CD8-positive, alpha-beta T cell (primary cell): ENCODE measurements at places on chromosomes 12 and 14.
A peak's percentile ranks its signal among the peaks of the same experiment; 100 is the strongest.

DNA sequence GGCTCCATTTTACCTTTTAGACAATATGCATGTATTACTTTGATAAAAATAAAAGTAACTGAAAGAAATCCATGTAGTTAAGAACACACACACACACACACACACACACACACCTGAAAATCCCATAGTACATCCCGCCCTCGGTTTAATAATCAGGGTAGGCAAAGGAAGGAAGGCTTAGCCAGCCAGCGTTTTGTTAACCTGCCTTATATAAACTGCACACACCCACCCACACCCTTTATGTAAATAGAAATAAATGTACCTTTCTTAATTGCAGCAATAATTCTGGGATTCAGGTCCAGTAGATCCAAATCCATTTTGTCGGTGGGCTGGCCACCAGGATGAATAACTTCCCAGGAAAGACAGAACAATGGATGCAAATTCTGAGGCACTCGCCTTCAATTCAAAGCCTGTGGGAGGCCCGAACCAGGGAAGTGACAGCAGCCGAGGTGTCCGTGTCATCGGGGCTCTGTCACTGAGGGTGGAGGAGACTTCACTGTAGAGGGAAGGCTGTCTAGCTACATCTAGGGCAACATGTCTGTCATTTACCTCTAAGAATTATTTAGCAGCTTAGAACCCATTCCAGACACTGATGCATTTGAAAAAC is 4.4 kb downstream of the XRCC3 start:
- no peak for DNase-seq

DNA sequence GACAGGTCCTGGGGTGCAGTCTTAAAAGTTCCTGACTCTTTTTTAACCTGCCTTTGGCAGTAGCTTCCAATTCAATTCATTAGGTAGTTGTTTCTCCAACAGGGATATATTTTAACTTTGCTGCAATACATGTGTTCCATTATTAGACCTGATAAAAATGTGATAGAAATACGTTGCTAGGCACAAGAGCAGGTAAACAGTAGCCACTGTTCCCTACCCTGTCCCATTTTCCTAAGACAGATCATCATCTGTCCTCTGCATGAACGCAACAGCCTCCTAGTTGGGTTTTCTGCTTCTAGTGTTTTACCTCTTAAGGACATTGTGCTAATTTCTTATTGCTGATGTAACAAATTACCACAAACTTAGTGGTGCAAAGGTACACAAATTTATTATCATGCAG is 156.8 kb downstream of the SNAPC1 start:
- no peak for DNase-seq

- no peak for DNase-seq
Observed at GRCh38 chr14:41878321-41878720, 271.6 kb downstream of the LRFN5 start.

- no peak for DNase-seq
Observed at GRCh38 chr12:52360106-52360662, 7.1 kb downstream of the KRT85 start.

GRCh38 chr12:69442894-69443293 is 27.3 kb upstream of the FRS2 start:
- DNase-seq, result no peak

DNA sequence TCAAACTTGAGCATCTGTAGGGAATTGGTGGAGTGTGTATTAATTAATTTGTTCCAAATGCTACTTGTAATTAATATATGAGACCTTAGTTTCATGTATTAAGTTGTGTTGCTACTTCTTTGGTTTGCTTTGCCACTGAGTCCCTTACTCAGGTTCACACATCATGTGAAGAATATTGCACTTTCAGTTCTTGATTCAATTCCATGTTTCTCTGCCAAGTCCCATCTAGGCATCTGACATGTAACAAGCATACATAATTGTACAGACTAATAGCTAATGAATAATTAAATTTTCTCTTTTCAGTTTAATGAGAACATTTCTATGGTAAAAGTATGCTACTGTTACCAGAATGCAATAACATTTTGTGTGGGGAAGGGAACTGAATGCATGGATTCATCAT is 640.0 kb downstream of the TMTC2 start:
- no peak for DNase-seq

- peak; percentile 74 for DNase-seq
Observed at GRCh38 chr14:64636208-64636979, 67.8 kb upstream of the PLEKHG3 start.

GRCh38 chr14:65281991-65282895 is 130.3 kb upstream of the FUT8 start:
- DNase-seq, result peak; percentile 32

- no peak for DNase-seq
Observed at GRCh38 chr12:111046896-111047295, 126.5 kb upstream of the MYL2 start.

DNA sequence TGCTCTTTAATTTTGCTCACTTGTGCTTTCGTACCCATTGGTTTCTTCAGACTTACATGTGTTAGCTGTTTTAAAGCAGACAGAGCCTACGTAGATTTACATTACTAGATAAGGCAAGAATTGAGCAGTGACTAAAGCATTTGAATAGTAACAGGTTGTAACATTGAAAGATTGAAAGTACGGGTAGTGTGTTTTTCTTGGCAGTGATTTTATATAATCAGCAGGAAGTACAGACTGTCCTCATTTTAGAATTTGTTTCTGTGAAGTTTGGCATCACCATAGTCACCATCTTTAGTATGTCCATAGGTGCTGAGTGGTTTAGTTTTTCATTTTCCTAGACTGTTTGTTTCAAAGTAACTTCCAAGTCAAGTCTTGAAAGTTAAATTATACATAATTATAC is 14.0 kb downstream of the RTRAF start:
- DNase-seq, result no peak

DNA sequence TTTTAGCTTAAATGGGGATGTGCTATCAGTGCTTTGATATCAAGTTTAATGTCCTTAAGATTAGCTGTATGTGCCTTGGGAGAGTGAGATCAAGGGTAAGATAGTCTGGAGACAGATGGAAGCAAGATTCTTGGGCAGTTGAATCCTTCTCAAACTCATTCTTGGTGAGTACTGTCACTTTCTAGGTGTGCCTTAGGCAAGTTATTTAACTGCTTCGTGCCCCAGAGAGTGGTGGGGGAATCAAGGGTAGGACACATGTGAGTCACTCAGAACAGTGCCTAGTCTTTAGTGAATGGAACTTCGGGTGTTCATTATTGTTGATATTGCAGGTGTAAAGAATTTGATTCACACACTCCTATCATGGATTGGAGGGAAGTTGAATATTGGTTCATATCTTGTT is 803.7 kb downstream of the DIO2 start:
- no peak for DNase-seq

- DNase-seq, result no peak
Observed at GRCh38 chr14:70782361-70782760, 27.0 kb downstream of the MAP3K9 start.

DNA sequence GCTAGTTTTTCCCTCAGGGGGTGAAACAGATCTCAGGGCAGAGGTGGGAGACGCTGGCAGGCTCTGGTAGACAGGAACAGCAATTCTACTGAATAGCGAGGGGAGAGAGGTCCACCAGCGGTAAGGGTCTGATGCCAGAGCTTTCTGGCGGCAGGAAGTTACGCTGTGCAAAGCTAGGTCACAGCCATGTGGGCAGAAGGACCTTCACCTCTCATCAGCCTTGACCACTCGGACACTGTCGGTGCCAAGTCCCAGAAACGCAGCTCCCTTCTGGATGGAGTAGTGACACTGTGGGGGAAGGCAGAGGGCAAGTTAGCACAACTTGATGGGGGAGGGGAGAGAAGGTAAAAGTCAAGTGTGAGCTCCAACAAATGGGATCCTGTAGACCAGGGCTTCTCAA is 10.3 kb upstream of the ZNF740 start:
- DNase-seq, result no peak

DNA sequence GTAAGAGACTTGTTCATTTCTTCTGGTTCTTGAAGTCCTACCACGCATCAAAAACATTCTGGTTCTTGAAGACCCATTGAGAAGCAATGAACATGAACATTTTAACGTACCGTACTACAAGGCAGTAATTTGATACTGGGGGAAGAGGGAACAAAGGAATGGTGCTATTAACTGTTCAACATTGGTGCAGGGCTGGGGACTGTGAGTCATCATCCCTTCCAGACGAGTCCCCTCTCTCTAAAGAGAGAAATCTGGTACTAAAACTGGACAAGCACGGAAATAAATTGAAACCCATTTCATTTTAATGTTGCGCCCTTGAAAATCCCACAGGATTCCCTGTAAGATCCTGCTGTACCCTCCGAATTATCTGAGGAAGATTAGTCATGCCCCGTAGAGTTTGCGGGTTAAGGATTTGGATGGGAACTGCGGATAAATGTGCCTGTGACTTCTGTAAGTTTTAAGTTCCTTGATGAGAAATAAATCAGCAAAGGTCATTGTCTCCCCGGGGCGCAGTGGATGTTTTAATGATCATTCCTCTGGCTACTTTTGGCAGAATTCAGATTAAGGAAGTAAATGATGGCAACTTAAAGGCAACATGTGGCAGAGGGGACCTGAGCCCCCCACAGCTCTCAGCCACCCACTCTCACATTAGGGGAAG is 78.6 kb downstream of the KCNK13 start:
- DNase-seq, result no peak

DNA sequence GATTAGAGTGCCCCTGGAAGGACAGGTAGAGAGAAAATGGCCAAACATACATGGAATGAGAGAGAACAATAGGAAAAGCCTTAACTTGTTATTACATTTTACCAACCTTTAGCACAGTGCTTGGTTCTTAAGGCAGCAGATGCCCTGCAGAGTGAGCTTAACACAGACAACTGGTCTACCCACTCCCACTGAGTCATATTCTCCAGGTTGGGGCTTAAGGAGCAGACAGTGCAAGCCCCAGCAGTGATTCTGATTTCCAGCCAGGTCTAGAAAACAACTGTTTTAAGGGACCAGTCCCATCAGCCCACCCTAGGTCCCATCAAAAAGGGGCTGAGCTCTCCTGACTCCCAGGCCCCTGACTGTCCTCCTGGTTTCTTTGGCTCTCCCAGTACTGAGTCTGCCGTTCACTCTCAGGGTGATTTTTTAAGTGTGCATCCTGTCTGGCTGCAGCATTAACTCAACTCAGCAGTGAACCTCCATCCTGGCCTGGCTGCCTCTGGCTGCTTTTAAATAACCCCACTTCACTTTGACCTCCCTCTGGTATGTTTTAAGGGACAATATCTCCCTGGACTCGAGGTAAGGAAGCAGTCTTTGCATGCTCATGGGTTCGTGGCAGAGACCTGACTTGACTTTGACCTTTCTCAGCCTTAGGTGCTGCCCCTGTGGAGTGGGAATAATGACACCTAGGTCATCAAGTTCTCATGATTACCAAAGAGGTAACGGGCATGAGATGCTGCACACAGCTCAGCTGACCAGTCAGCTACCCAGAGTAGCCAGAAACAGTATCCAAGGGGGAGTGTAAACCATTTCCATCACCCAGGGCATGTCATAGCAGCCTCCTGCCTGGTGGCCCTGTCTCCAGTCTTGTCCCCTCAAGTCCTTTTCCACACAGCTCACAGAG is 210.7 kb upstream of the PWP1 start:
- DNase-seq, result no peak

DNA sequence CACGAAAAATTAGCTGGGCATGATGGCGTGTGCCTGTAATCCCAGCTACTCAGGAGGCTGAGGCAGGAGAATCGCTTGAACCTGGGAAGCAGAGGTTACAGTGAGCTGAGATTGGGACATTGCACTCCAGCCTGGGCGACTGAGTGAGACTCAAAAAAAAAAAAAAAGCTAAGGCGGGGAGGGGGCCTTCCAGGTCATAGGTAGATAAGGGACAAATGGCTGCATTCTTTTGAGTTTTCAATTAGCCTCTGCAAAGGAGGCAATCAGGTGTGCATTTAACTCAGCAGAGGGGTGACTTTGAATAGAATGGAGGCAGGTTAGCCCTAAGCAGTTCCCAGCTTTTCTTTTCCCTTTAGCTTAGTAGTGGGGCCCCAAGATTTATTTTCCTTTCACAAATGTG is 743 bp upstream of the AACS start:
- DNase-seq, result no peak

DNA sequence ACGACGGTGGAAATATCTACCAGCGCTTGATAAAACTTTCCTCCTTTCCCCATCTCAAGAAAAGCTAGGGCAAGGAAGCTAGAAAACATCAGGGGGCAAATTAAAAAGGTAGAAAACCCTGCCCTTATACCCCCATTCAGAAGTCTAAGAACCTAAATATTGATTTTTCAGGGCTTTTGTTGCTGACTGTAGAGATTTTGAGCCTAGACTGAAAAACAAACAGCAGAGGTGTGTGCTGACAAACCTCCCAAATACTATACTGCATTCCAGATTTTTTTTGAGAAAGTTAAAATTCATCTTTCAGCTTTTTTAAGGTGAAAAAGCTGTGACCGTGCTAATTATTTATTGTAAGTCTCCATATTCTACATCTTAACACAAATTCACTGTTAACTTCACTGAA is 478.3 kb upstream of the SOX5 start:
- no peak for DNase-seq
